Stomach (tissue), 19 donors: ENCODE measurements at places on chromosomes 6 and 20. TPM values are rescaled to one million over a fixed set of nuclear protein-coding genes. Genes with fewer than 3 reads are reported as not detected.

MYO6 gene
- 16.2 TPM for polyA plus RNA-seq

DNA sequence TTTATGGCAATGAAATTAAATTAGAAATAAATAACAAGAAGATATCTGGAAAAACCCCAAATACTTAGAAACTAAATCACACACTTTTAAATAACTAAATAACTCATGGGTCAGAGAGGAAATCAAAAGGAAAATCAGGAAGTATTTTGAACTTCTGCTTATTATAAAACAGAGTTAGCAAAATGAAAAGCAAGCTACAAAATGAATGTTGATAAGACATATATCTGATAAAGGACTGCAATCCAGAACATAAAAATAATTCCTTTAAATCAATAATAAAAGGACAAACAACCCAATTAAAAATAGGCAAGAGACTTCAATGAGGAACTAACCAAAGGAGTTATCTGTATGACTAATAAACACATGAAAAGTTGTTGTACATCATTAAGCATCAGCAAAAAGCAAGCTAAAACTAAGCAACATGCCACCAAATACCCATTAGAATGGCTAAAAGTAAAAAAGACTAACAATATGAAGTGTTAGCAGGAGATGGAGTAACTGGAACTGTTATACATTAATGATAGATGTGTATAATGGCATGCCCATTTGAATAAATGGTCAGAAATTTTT lies 38.9 kb upstream of the STMND1 start:
- no peaks in the 10 kb centered on the region for H3K27me3 ChIP-seq
- no peaks in the 10 kb centered on the region for H3K36me3 ChIP-seq
- DNase-seq = no peak
- H3K4me1 ChIP-seq = no peaks in the 10 kb centered on the region

DNA sequence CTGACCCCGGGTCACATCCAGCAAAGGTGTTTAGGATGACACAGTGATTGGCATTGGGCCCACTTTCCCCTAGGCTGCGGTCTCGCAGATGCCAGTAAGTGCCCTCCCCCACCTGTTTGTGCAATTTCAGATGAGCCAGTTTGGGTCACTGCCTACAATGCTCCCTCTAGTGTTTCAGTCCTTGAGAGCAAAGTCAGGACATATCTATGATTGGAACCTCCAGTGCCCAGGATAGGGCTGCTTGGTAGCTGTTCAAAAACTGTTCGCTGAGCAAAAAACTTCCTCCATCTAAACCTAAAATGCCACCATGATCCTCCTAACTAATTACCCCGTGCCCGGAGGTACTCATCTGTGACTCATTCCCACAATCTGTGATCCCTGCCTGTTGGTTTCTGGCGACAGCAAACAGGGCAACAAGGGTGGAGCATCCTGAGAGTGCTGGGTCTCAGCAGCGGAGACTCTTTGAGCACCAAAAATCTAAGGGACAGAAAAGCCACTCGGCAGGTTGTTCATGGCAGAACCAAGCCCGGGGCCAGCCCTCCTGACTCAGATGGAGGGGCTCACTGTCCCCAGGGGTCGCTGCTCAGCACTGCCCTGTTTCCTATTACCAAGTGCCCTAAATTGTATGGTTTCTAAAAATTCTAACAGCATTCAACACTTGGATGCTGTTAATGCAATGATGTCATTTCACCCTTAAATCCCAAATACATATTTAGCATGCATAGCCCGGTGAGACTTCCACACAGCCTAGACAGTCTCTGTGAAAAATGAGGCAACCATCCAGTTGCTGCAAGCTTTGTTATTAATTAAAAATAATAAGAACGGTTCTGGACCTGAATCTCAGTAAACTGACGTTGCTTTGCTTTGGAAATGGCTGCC lies 5.0 kb downstream of the VSX1 start:
- H3K36me3 ChIP-seq = no peaks in the 10 kb centered on the region
- DNase-seq = peak; percentile 19
- H3K27me3 ChIP-seq = peaks cover 47% of the 10 kb centered on the region
- peaks cover 34% of the 10 kb centered on the region for H3K4me1 ChIP-seq
- peak overlapping the region; percentile 41 for H3K4me3 ChIP-seq

DNA sequence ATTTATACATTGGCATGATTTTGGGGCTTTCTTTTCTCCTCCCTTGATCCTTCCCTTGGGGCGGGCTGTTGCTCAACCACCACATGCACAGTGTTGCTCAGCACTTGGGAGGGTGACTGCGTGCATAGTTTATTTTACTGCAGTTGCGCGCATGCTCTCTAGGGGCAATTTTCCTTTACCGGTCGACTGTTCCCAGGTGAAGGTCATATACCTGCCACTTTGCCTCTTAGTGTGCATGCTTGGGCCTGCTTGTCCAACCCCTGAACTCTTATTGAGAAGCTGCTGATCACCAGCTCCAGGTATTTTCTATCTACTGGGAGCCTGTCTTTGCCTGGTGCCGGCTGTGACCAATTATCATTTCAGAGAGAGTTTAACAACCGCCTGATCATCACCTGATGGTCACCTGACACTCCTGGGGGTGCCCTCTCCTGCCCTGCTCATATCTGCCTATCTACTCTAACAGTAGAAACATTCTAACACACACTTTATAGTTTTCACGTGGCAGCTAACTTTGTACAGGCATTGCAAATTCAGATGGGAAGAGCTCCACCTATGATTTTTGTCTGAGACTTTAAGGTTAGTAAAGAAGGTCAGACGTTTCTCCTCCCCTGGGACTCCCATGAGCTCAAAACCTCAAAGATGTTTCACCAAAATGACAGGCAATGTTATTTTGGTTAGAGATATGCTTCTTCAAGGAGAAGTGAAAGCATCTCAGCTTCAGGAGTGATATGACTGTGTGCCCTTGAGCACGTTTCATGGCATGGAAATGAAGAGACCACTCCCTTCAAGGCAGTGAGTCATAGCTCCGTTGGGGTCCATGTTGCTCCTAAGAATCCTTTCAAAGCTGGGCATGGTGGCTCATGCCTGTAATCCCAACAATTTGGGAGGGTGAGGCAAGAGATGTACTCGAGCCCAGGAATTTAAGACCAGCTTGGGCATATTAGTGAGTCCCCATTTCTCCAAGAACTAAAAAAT lies 227.5 kb upstream of the MYLIP start:
- H3K27me3 ChIP-seq = no peaks in the 10 kb centered on the region
- no peak overlapping the region for H3K27ac ChIP-seq
- no peaks in the 10 kb centered on the region for H3K36me3 ChIP-seq
- no peak for DNase-seq

DNA sequence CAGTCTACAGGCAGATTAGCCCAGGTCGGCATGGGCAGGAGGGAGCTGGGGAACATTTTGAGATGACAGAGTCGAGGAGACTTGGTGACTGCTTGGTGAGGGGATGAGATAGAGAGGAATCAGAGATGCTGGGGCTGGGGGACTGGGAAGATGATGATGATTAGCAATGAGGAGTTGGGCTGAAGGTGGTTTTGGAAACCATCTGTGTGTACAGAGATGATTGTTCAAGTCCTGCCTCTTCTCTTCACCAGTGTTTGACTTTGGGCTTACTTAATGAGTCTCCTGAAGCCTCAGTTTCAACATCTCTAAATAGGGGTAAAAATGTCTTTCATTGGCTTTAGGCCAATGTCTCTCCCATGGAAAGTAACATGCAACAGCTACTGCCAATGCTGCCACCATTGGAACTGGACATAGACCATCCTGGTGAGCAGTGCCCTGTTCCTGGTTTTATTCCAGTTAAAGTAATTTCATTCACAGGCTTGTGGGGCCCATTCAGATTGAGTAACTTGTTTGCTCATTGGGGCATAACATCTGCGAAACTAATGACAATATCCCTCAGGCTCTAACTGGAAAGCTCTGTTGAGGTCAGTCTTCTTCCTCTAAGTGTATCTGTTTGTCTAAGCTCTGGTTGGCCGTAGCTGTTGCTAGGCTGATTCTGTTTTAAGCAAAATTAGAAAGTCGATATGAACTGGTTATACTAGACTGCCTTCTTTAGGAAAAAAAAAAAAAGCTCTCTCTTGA lies 99.1 kb downstream of the ARMC2 start:
- H3K36me3 ChIP-seq = no peaks in the 10 kb centered on the region
- peak overlapping the region; percentile 9 for H3K27ac ChIP-seq
- no peaks in the 10 kb centered on the region for H3K27me3 ChIP-seq
- H3K4me1 ChIP-seq = peaks cover 66% of the 10 kb centered on the region
- H3K4me3 ChIP-seq = no peak overlapping the region

- no peak for DNase-seq
- no peak overlapping the region for H3K4me3 ChIP-seq
- peak overlapping the region; percentile 96 for H3K27ac ChIP-seq
- H3K36me3 ChIP-seq = peaks cover 50% of the 10 kb centered on the region
- H3K4me1 ChIP-seq = peaks cover 42% of the 10 kb centered on the region
Observed at GRCh38 chr6:44233567-44234100, 10.2 kb downstream of the SLC29A1 start.

DNA sequence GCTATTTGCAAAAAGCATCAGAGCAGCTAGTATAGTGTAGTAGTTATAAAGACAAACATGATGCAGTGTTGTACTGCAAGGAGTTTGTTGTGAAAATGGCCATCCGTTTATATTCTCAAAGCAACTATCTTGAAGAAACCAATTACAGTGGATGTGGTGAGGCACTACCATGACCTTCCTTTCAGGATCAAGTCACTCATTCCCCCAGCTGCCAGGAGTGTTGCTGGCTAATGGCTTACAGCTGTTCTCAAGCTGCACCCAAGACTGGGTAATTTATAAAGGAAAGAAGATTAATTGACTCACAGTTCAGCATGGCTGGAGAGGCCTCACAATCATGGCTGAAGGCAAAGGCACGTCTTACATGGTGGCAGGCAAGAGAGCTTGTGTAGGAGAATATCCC lies 29.0 kb downstream of the ADGRF4 start:
- DNase-seq = no peak
- no peak overlapping the region for H3K4me3 ChIP-seq
- H3K27me3 ChIP-seq = no peaks in the 10 kb centered on the region

DNA sequence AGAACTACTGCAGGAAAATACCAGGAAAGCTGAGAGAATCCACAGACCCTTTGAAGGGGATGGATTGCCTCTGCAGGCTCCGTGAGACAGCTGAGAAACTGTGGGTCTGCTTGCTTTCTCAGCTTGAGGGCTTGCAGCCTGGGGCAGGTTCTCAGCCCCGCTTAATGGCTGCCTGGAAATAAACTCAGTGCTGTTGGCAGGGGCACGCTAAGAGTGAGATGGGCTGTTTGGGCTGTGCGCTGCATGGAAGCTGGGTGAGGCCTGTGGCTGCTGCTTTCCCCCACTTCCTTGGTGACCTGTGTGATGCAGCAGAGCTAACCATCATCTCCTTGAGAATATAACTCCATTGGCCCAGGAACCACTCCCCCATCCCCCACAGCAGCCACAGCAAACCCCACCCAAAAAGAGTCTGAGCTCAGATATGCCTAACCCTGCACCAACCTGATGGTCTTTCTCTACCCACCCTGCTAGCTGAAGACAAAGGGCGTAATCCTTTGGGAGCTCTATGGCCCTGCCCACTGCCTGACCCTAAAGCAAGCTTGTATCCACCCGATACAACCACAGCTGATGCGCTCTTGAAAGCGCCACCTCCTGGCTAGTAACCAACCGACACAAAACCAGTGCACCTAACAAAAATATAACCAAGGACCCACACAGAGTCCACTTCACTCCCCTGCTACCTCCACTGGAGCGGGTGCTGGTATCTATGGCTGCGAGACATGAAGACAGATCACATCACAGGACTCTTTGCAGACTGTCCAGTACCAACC lies 800.6 kb upstream of the MAP3K7 start:
- H3K36me3 ChIP-seq = no peaks in the 10 kb centered on the region
- no peaks in the 10 kb centered on the region for H3K4me1 ChIP-seq
- no peak overlapping the region for H3K4me3 ChIP-seq
- no peak overlapping the region for H3K27ac ChIP-seq

- peak within 1 kb of the TSS; percentile 57 for H3K4me3 ChIP-seq
- peak; percentile 80 for DNase-seq
- H3K27me3 ChIP-seq = peaks cover 27% of the 10 kb centered on the region
- peaks cover 19% of the 10 kb centered on the region for H3K4me1 ChIP-seq
- H3K36me3 ChIP-seq = no peaks in the 10 kb centered on the region
- no peak within 1 kb of the TSS for H3K27ac ChIP-seq
Observed at GRCh38 chr6:150142670-150143515, at the start of gene PPP1R14C. Gene PPP1R14C (plus strand): TSS chr6:150143044. CDS start chr6:150143193, 149 bp downstream.
